ENCODE measurements at places on chromosomes 5 and 9.

DNA sequence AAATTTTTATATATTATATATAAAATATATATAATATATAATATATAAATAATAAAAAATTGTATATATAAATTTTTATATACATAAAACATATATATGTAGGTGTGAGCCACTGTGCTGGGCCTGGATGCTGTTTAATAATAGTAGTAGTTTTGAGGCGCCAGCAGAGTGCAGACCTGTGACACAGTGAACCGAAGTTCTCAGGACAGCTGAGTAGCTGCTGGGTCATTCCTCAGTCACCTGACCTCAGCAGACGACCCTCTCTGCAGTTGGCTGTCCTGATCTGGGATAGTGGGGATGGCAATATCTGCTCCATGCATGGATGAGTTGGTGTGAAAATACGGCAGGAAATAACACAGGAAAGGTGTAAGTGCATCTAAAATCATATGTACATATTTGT lies 3.3 kb upstream of the SNX18 start:
- no peak for DNase-seq

DNA sequence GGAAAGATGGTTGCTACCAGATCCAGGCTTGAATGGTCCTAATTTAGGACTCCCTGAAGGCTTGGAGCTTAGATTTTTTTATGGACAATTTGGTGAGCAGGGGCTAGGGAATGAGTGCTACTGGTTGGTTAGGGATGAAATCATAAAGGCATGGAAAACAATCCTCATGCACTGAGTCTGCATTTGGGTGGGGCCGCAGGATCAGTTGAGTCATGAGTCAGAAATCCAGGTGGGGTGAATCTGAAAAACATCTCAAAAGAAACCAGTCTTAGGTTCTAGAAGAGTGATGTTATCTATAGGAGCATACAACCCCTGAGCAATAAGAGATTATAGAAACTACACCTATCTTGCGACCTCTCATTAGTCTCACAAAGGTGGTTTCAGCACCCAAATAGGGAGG lies 300.0 kb downstream of the KIF4B start:
- DNase-seq = no peak

- DNase-seq = no peak
These were observed 65.2 kb downstream of the SREK1 start for GRCh38 chr5:66209350-66209749.

GRCh38 chr5:128213340-128213739 lies 129.8 kb downstream of the SLC12A2 start:
- no peak for DNase-seq

DNA sequence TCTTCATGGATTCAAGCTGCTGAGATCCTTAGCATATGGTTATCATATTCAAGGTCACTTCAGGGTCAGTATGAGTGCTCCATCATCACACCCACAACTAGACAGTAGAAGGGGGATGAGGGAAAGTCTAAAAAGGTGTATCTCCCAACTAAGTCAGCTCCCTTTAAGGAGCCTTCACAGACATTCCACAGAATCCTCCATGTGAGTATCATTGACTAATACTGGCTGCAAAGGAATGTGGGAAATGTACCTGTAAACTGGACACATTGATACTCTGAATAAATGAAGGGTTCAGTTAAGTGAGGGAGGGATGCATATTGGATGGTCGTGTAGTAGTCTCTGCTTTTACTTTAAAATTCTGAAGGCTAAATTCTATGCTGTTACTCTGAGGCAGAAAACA lies 330.7 kb downstream of the LRRC70 start:
- no peak for DNase-seq

Measured in stimulated activated CD4-positive, alpha-beta T cell treated with anti-CD3 and anti-CD28 coated beads, Interleukin-1b, Interleukin-23, amount 100 ng/mL, for 24 hours (primary cell).